Stimulated activated CD8-positive, alpha-beta memory T cell treated with anti-CD3 and anti-CD28 coated beads, Interleukin-4, amount 100 ng/mL, for 48 hours (primary cell): ENCODE measurements at places on chromosomes 16 and 17.

GRCh38 chr16:69610356-69610755, 44.6 kb downstream of the NFAT5 start:
- no peak for DNase-seq

GRCh38 chr17:72719578-72720493, 372.7 kb downstream of the SLC39A11 start:
- DNase-seq, result peak; percentile 73

- DNase-seq, result no peak
Observed at GRCh38 chr17:70713694-70714093, 544.4 kb downstream of the KCNJ2 start.

GRCh38 chr16:84547546-84548061, 43.1 kb upstream of the MEAK7 start:
- DNase-seq, result peak; percentile 69

GRCh38 chr16:84550096-84550495, 45.6 kb upstream of the MEAK7 start:
- DNase-seq, result no peak

DNA sequence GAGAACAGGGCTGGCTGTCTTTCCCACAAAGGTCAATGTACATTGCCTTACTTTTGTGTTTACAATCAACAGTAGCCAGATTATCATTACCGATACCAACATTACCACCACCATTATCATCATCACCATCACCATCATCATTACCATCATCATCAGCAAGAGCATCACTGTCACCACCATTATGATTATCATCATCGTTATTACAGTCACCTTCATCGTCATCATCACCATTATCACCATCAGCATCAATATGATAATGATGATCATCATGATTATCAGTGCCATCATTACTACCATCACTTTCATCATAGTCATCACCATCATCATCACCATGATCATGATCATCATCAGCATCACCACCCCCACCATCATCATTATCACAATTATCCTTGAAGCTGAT, 43.3 kb upstream of the RBFOX1 start:
- no peak for DNase-seq
